ENCODE measurements at places on chromosomes 12 and 14.

DNA sequence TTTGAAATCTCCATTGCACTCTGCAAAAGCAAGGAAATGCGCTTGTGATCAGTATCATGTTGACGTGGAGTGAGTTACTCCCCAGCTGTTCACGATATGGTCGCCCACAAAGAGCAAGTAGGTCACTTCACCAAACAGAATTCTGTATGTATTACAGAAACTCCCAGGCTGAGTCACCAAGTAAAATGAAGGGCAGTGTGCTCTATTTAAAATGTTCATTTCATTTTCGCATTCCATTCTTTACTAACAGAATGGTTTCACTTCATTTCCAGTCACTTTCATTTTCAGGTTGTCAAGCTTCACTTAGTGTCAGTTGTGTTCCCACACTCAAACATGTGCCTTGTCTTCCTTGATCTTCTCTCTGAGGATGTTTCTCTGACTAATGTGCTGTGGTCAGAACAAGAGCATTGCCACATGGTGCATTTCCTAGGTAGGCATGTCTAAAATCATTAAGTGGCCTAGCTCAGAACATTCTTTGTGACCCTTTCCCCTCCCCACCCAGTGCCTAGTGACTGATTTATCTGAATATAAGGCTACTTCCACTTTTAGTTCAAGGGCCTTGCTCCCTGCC lies 391.2 kb downstream of the RAD51B start:
- no peaks in the 10 kb centered on the region for H3K36me3 ChIP-seq
- H3K27me3 ChIP-seq = no peaks in the 10 kb centered on the region
- H3K4me3 ChIP-seq = peak overlapping the region; percentile 48
- DNase-seq = peak; percentile 48
- peaks cover 66% of the 10 kb centered on the region for H3K4me1 ChIP-seq

DNA sequence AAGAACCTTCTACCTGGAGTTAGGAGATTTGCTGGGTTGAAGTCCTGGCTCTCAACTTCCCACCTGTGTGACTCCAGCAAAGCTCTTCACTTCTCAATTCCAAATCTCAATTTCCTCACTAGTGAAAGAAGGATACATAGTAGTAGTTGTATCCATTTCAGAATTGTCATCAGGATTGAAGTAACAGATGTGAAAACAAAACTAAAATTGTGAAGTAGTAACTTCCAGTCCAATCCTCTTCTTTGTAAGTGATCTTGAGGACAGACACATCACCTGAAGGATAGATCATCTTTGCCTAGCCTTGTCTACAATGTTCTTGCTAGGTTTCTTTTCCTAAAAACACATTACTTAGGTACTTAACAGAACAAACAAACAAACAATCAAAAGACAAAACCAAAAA lies 1.2 kb upstream of the LRRK2 start:
- no peak overlapping the region for H3K27ac ChIP-seq
- no peak overlapping the region for H3K4me3 ChIP-seq
- peaks cover 52% of the 10 kb centered on the region for H3K27me3 ChIP-seq
- H3K4me1 ChIP-seq = peaks cover 13% of the 10 kb centered on the region
- no peak for DNase-seq
- no peaks in the 10 kb centered on the region for H3K36me3 ChIP-seq

DNA sequence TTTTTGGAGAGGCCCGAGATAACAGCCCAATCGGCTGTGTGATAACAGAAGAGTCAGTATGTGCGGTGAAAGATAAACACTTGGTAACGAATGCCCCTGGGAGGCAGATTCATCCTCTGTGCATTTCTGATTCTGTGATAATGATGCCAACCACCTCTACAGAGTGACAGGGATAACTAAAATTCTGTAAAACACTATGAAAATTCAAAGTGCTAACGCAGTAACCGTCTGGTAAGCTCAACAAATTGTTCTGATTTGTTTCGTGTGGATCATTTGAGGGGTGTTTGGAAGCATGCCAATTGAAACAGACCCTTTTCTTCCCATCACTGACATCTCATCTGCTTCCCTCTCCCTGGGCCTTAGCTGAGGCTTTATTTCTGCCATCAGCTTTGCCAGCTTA lies 76.3 kb downstream of the ESR2 start:
- H3K4me1 ChIP-seq = peaks cover 2% of the 10 kb centered on the region
- H3K4me3 ChIP-seq = no peak overlapping the region
- peaks cover 92% of the 10 kb centered on the region for H3K36me3 ChIP-seq
- no peaks in the 10 kb centered on the region for H3K27me3 ChIP-seq

GRCh38 chr14:61752626-61753025 lies 9.6 kb upstream of the SNAPC1 start:
- H3K36me3 ChIP-seq = peaks cover 46% of the 10 kb centered on the region
- no peaks in the 10 kb centered on the region for H3K27me3 ChIP-seq
- H3K4me3 ChIP-seq = no peak overlapping the region
- DNase-seq = no peak
- H3K27ac ChIP-seq = no peak overlapping the region
- H3K4me1 ChIP-seq = peaks cover 22% of the 10 kb centered on the region

GRCh38 chr12:130016194-130016593 lies 112.4 kb upstream of the TMEM132D start:
- H3K4me3 ChIP-seq = no peak overlapping the region
- H3K27me3 ChIP-seq = peaks cover 8% of the 10 kb centered on the region
- H3K4me1 ChIP-seq = no peaks in the 10 kb centered on the region
- H3K36me3 ChIP-seq = no peaks in the 10 kb centered on the region

GRCh38 chr14:92649934-92650545 lies 98.4 kb downstream of the LGMN start:
- no peaks in the 10 kb centered on the region for H3K27me3 ChIP-seq
- H3K4me1 ChIP-seq = peaks cover 89% of the 10 kb centered on the region
- no peak for DNase-seq

GRCh38 chr14:52240623-52241022 lies 26.9 kb upstream of the PTGDR start:
- H3K4me3 ChIP-seq = no peak overlapping the region
- no peak for DNase-seq
- H3K27me3 ChIP-seq = no peaks in the 10 kb centered on the region
- no peak overlapping the region for H3K27ac ChIP-seq
- H3K4me1 ChIP-seq = peaks cover 12% of the 10 kb centered on the region

GRCh38 chr14:101495284-101495683 lies 66.0 kb upstream of the DIO3 start:
- H3K4me3 ChIP-seq = no peak overlapping the region
- H3K36me3 ChIP-seq = no peaks in the 10 kb centered on the region
- no peaks in the 10 kb centered on the region for H3K4me1 ChIP-seq

DNA sequence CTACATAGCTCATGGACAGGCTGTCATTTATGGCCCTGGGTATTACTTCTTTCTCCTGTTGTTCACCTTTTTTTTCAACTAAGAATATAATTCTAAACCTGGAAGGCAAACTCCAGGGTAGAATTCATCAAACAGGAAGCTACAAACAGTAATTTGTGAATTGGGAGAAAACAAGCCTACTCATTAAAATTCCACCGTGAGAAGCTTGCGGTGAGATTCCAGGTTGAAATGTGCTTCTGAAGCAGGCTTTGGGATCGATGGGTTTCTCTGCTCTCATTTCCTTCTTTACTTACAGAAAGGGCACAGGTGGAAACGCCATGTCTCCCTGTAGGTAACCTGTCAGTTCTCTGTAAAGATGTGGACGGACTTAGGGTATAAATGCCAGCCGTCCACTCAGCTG lies 257.5 kb downstream of the TMEM132C start:
- no peak overlapping the region for H3K4me3 ChIP-seq
- no peaks in the 10 kb centered on the region for H3K4me1 ChIP-seq
- H3K27ac ChIP-seq = no peak overlapping the region
- no peaks in the 10 kb centered on the region for H3K36me3 ChIP-seq
- no peaks in the 10 kb centered on the region for H3K27me3 ChIP-seq

DNA sequence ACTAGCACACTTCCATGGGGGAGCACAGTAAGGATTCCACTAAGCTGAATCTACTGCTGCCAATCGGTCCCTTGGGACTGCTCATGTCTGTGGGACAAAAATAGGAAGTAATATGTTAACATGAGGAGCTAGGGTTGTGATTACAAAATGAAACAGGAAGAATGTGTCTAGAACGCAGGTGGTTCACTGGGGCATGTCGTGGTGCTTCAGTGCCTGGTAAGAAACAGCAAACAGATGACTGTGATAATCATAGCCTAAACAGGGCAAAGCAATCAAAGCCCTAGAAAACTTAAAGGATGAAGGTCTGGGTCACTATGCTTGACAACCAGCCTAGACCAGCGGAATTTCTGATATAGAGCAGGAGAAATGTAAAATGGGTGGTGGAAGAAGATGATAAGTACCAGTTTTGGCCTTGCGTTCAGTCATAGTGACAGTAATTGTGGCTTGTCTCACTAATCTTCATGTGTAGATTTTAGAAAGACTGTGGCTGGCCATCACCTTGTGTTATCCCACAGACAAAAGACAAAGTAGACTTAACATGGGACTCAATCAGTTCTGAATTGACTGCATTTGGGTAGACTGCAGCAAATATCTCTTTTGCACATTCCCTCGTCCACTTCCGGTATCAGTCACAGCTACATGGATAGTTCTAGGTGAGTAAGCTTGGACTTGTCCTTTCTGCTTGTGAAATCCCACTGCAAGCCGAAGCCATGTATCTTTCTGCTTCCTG lies 51.4 kb downstream of the WASHC3 start:
- no peak overlapping the region for H3K27ac ChIP-seq
- H3K4me1 ChIP-seq = no peaks in the 10 kb centered on the region
- peaks cover 33% of the 10 kb centered on the region for H3K36me3 ChIP-seq
